ENCODE measurements at places on chromosomes 13 and 19.

DNA sequence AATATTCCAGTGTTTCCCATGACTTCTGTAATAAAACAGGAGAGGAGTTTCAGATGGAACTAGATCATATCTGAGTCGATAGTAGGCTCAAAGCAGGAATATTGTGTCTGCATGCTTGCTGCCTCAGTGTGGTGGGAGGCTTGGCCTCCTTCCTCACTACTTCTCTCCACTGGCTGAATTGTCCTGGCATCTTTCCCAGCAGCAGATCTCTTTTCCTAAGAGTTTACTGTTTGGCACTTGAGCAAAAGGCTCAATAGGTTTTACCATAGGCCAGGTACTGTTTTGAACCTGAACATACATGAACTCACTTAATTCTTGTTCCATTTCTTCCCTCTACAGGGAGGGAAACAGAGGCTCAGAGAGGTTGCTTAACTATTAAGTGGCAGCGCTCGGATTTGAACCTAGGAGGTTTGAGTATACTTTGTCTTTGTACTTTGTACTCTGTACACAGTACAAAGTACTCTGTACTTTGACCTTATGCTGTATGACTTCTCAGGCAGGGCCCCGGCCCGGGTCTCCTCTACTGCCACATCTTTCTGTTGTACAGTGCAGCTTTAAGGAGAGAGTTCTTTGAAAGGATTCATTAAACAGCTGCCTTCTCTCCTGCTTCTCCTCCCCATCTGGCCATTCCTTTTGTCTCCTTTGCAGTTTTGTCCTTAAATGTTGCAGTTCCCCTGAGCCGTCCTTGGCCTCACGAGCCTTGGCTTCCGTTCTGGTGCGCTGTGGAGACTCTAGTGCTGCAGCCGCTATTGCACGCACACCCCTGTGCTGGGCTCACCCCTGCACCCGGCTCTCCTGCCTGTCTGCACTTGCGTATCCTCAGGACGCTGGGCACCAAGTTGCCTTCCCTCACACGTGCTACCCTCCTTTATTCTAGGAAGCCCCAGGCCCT lies 8.1 kb downstream of the B3GLCT start:
- DNase-seq = no peak

GRCh38 chr19:2612619-2613249 lies 89.8 kb downstream of the GNG7 start:
- DNase-seq = no peak

- DNase-seq = no peak
Observed at GRCh38 chr13:101784313-101784712, 331.8 kb downstream of the ITGBL1 start.

DNA sequence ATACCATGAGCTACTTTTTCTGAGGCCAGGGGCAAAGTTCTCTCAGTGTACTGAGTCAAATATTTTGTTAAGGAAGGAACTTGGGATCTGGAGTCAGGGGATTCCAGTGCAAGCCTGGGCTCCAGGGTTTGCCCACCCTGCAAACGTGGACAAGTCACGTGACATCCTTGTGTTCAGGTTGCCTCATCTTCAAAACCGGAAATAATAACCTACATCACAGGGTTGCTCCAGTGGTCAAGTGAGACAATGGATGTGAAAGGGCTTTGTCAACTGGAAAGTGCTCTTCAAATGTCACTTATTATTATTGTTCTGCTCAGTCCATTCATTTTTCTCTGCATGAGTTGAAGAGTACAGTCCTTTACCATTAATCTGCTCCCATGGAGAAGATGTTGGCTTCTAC lies 414.9 kb downstream of the COG6 start:
- no peak for DNase-seq

DNA sequence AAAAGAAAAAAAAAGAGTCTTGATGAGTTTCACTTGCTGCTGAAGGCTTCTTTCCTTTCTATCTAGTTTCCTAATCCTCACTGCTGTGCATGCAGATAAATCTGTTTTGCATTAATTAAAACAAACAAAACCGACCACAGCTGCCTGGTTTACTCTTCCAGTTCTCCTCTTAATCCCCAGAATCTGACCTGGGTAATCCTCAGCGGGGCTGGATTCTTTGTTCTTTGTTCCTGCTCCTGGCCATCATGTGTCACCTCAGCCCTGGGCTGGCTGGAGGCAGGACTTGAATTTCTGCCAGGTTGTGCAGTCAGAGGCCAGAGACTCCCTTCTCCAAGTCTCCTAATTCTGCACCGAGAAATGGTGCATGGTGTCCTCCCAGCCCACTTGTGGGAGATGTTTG lies 52.2 kb upstream of the CYP4F8 start:
- DNase-seq = no peak

GRCh38 chr19:29662604-29663404 lies 2.5 kb upstream of the PLEKHF1 start:
- no peak for DNase-seq
